ENCODE measurements at places on chromosomes 3 and 15. TPM values are rescaled to one million over a fixed set of nuclear protein-coding genes. Genes with fewer than 3 reads are reported as not detected.

The CTDSPL gene
- total RNA-seq: 2.3 TPM

GRCh38 chr3:58237238-58237940 is at the start of gene ABHD6:
Gene ABHD6 (plus strand): TSS chr3:58237792. CDS start chr3:58256587, 18,795 bp downstream.
- H3K4me3 ChIP-seq: peak within 1 kb of the TSS; percentile 89
- H3K27ac ChIP-seq: peak within 1 kb of the TSS; percentile 77
- H3K27me3 ChIP-seq: peaks cover 19% of the 10 kb centered on the region
- DNase-seq: peak; percentile 86

DNA sequence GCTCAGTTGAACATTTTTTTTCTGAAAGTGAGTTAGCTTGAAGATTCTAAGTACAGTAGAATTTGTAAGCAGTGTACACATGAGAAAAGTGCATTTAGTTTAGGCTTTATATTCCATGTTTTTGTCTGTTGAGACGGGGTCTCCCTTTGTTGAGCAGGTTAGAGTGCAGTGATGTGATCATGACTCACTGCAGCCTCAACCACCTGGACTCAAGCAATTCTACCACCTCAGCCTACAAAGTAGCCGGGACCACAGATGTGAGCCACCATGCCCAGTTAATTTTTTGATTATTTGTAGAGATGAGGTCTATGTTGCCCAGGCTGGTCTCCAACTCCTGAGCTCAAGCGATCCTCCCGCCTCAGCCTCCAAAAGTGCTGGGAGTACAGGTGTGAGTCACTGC is 5.3 kb upstream of the CSNK1G1 start:
- H3K4me1 ChIP-seq: peaks cover 6% of the 10 kb centered on the region
- DNase-seq: no peak
- no peak overlapping the region for H3K27ac ChIP-seq
- no peak overlapping the region for H3K4me3 ChIP-seq
- H3K36me3 ChIP-seq: peaks cover 15% of the 10 kb centered on the region

DNA sequence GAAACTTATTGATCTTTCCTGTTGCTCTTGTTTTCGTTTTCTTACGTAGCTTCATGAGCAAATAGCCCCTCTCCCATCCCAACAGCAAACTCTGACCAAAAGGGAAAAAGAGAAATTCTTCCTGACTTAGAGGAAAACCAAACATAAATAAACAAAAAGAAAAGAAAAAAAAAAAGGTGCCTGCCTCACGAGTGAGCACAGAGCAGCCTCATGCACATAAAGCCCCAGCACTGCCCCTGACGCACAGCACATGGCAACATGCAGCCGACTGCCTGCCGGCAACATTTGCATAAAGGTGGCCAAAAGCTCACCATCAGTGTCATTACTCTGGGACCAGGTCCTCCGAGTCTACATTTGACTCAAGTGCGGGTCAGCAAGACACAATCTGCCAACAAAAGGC is 6.4 kb downstream of the POC1A start:
- H3K27me3 ChIP-seq: no peaks in the 10 kb centered on the region
- no peak overlapping the region for H3K4me3 ChIP-seq
- peaks cover 30% of the 10 kb centered on the region for H3K36me3 ChIP-seq
- no peak for DNase-seq

DNA sequence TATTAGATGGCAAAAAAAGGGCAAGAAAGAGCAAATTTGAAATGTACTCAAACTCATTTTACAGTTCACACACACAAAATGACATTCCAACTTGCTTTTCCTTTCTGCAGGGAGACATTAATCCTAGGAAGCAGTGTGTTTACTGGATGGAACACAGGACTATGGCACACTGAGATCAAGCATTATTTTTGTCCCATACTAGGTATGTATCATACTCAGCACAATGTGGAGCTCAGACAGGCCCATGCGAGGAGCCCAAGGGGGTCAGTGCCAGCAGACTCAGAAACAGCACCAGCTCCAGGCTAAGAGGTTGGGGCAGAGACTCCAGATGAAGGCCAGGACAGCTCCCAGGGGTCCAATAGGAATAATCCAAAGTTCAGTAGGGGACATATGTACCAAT is 30.8 kb upstream of the SLC35G2 start:
- no peak for DNase-seq
- no peak overlapping the region for H3K27ac ChIP-seq
- H3K4me1 ChIP-seq: peaks cover 12% of the 10 kb centered on the region
- H3K27me3 ChIP-seq: peaks cover 3% of the 10 kb centered on the region
- no peaks in the 10 kb centered on the region for H3K36me3 ChIP-seq
- no peak overlapping the region for H3K4me3 ChIP-seq

DNA sequence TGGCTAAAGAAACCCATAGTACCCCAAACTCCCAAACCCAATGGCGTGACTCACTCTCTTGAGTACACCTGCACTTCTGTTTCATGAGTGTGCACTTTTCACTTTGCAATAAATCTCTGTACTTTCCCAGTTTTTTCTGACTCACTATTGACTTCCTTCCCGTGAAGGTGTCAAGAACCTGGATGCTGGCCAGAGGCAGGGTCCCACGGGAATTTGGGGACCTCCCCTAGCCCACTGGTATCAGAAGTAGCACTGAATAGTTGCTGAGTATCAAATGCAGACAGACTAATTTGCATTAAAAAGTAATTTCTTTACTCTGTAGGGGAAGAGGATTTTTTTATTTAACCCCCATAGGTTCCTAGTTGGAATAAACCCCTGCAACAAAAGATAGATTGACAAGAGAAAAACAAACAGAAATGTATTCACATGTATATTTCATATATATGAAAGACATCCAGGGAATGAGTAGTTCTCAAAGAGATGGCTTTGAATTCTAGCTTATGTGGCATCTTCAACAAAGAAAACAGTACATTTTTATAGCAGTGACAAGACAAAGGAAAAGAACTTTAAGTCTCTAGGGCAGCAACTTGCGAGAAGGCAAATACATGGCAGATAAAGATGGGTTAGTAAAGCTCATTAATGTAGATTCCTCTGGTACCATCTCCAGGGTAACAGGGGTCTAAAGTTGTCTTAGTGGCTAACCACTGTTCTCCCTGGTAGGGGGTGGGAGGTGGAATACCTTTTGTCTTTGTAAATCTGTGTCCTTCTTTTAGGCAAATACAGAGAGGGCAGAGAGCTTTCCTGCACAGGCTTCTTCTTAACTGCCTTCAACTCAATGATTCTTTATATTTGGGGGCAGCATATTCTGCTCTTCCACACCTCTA is 385.5 kb upstream of the PDZRN3 start:
- no peaks in the 10 kb centered on the region for H3K4me1 ChIP-seq
- DNase-seq: no peak
- no peaks in the 10 kb centered on the region for H3K36me3 ChIP-seq
- no peaks in the 10 kb centered on the region for H3K27me3 ChIP-seq

GRCh38 chr15:57640930-57641682 is 49.4 kb downstream of the MYZAP start:
- H3K4me1 ChIP-seq: peaks cover 8% of the 10 kb centered on the region
- peak; percentile 22 for DNase-seq
- H3K27me3 ChIP-seq: no peaks in the 10 kb centered on the region
- no peak overlapping the region for H3K4me3 ChIP-seq
- H3K27ac ChIP-seq: no peak overlapping the region
- no peaks in the 10 kb centered on the region for H3K36me3 ChIP-seq

DNA sequence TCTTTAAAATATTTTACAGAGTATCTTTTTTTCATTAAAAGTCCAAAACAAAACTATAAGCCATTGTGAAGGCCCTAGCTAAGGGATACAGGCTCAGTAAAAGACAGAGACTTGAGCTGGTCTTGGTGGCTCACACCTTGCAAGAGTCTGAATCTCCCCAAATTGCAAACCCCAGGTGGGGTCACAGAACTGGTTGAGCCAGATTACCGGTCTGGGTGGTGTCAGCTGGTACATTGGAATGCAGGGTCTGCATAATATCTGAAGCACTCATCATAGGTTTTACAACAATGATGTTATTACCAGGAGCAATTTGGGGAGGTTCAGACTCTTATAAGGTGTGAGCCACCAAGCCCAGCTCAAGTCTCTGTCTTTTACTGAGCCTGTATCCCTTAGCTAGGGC is 201.2 kb upstream of the ARPP21 start:
- H3K27me3 ChIP-seq: peaks cover 7% of the 10 kb centered on the region
- H3K36me3 ChIP-seq: no peaks in the 10 kb centered on the region
- H3K4me3 ChIP-seq: no peak overlapping the region
- no peak overlapping the region for H3K27ac ChIP-seq

The XYLB gene
- total RNA-seq: 6.0 TPM

- DNase-seq: no peak
- no peaks in the 10 kb centered on the region for H3K36me3 ChIP-seq
- no peak overlapping the region for H3K4me3 ChIP-seq
- H3K27ac ChIP-seq: no peak overlapping the region
Observed at GRCh38 chr15:95868450-95868849, 462.1 kb upstream of the NR2F2 start.

The ZNF619 gene
- 6.4 TPM for total RNA-seq

DNA sequence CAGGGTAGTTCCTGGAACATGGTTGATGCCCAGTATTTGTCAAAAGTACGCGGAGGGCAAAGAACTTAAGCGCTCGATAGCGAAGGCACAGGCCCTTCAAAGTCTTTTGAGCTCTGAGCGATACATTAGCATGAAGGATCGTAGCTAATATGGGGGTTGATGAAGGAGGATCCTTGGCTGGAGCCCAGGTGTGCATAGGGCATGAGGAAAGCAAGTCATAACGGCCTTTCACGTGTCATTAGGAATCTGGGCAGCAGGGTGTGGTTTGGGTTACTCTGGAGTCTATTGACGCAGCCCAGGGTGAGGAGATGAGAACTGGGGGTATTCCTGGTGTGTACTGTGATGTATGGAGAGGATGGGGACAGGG is 31.7 kb downstream of the SPINK8 start:
- peak overlapping the region; percentile 98 for H3K27ac ChIP-seq
- no peak for DNase-seq
- H3K27me3 ChIP-seq: peaks cover under 1% of the 10 kb centered on the region
- H3K36me3 ChIP-seq: peaks cover 38% of the 10 kb centered on the region

GRCh38 chr3:143002083-143002712 is 828 bp downstream of the U2SURP start:
- H3K27ac ChIP-seq: peak overlapping the region; percentile 98
- H3K36me3 ChIP-seq: peaks cover 17% of the 10 kb centered on the region
- peak overlapping the region; percentile 94 for H3K4me3 ChIP-seq
- DNase-seq: peak; percentile 7
- H3K27me3 ChIP-seq: no peaks in the 10 kb centered on the region
- H3K4me1 ChIP-seq: peaks cover 33% of the 10 kb centered on the region

GRCh38 chr15:91099616-91099994 is 452 bp upstream of the SV2B start:
- peak; percentile 50 for DNase-seq
- no peaks in the 10 kb centered on the region for H3K36me3 ChIP-seq
- H3K27me3 ChIP-seq: peaks cover 80% of the 10 kb centered on the region
- H3K4me3 ChIP-seq: peak overlapping the region; percentile 64

DNA sequence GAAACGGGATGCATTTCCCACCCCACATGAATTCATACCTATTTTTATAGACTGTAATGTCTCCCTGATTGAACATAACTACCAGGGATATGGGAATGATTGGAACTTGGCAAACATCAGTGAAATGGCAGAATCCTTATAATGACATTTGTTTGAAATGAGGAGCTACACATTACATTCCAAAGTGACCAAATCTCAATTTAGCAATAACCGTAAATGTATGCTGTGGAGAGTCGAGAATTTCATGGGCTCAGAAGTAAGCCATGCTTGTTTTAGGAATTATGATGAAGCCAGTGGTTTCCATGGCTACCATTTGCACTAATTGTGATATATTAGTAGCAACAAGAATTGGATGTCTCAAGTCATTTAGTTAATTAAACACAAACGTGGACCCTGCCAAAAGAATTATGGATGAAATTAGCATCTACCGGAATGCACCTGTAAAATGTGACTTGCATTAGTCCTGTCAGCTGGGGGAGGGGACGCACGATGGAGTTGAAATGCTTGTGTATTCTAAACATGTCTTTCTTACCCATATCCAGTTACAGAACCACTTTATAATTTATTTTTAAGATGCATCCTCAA is 760.2 kb downstream of the GRM7 start:
- H3K27ac ChIP-seq: no peak overlapping the region
- no peak for DNase-seq
- no peaks in the 10 kb centered on the region for H3K4me1 ChIP-seq
- no peaks in the 10 kb centered on the region for H3K27me3 ChIP-seq
- H3K4me3 ChIP-seq: no peak overlapping the region

The PLAAT1 gene
- total RNA-seq: 0.28 TPM

- peak overlapping the region; percentile 81 for H3K4me3 ChIP-seq
- peaks cover 4% of the 10 kb centered on the region for H3K36me3 ChIP-seq
- no peaks in the 10 kb centered on the region for H3K27me3 ChIP-seq
- peak overlapping the region; percentile 68 for H3K27ac ChIP-seq
Observed at GRCh38 chr15:60592371-60593169, 113.6 kb upstream of the ICE2 start.

DNA sequence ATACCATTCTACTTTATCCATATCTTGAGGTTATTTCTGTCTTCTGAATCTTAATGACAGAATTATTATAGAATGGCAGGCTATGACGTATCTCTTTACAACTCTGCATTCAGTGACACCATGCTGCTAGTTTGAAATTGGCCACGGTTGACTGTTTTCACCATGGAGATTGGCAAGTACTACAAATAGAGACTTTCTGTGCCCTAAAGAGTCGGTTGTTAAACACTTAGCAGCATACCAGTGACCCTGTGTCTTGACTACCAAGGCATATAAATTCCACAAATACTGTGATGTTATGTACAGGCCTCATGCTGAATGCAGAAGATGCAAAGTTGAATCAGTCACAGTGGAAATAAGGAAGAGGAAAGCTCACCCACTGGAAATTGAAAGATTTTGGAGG is 67.0 kb upstream of the CADPS start:
- H3K27ac ChIP-seq: no peak overlapping the region
- no peaks in the 10 kb centered on the region for H3K27me3 ChIP-seq
- no peak for DNase-seq
- no peaks in the 10 kb centered on the region for H3K4me1 ChIP-seq

The CLRN1 gene
- total RNA-seq: not detected

GRCh38 chr15:22887157-22887951 is 48.9 kb downstream of the NIPA2 start:
- no peaks in the 10 kb centered on the region for H3K4me1 ChIP-seq
- DNase-seq: no peak
- H3K36me3 ChIP-seq: no peaks in the 10 kb centered on the region
- no peak overlapping the region for H3K27ac ChIP-seq

The ALPK3 gene
- total RNA-seq: 0.04 TPM

- H3K4me3 ChIP-seq: no peak overlapping the region
- peaks cover 19% of the 10 kb centered on the region for H3K4me1 ChIP-seq
- DNase-seq: no peak
Observed at GRCh38 chr3:150635076-150635475, 32.0 kb downstream of the SELENOT start.

The SLC22A14 gene
- not detected for total RNA-seq

The TAGLN3 gene
- total RNA-seq: 0.31 TPM

The TMCO5A gene
- not detected for total RNA-seq

GRCh38 chr3:116474032-116474780 is 28.9 kb upstream of the LSAMP start:
- H3K4me3 ChIP-seq: no peak overlapping the region
- no peaks in the 10 kb centered on the region for H3K36me3 ChIP-seq
- no peaks in the 10 kb centered on the region for H3K27me3 ChIP-seq
- H3K4me1 ChIP-seq: no peaks in the 10 kb centered on the region
